ENCODE measurements at places on chromosomes 11 and 22.

- DNase-seq: no peak
Observed at GRCh38 chr11:64357446-64357845, 1.5 kb upstream of the RPS6KA4 start.

GRCh38 chr11:131235328-131236298 lies 134.8 kb upstream of the NTM start:
- DNase-seq: no peak

DNA sequence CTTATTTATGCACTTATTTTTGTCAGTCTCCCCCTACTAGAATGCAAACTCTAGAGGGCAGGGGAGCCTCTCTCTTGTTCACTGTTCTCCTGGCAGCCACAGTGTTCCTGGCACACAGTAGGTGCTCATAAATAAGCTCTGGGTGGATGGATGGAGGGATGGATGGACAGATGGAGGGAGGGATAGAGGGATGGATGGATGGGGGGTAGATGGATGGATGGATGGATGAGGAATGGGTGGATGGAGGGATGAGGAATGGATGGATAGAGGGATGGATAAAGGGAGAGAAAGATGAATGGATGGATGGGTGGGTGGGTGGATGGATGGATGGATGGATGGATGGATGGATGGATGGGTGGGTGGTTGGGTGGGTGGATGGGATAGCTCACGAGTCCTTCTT lies 13.5 kb downstream of the PVALB start:
- no peak for DNase-seq

DNA sequence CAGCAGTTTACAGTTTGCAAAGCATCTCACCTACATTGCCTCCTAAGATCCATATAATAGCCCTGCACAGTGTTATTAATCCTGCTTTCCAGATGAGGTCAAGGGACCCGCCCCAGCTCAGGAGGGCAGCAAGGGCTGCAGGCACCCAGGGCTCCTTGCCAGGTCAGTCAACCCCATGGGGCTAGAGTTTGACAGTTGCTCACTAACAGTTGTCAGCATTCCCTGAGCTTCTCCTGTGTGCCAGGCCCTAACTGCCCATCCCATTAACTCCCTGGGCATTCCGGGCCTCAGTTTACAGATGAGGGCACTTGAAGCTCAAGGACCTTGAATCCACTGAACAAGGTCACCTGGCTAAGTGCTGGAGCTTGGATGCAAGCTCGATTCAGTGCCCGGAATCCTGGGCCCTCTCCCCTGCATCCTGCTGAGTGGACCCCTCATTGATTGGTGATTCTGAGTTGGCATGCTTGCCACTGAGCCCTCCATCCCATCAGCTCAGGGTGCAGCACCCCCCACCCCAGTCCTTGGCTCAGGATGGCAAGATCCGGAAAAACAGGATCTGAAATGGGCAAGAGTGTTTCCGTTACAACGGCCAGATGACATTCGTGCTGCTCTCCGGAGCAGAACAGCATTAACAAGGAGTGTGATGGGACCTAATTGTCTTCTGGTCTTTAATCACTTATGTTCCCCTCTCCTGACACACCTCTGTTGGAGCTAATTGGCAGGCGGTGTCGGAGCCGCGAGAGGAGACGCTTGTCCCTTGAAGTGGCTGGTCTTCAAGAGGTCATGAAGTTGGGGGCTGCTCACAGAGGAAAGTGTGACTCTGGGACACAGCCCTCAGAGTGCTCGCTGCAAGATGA lies 87.4 kb upstream of the SHISAL1 start:
- DNase-seq: no peak

DNA sequence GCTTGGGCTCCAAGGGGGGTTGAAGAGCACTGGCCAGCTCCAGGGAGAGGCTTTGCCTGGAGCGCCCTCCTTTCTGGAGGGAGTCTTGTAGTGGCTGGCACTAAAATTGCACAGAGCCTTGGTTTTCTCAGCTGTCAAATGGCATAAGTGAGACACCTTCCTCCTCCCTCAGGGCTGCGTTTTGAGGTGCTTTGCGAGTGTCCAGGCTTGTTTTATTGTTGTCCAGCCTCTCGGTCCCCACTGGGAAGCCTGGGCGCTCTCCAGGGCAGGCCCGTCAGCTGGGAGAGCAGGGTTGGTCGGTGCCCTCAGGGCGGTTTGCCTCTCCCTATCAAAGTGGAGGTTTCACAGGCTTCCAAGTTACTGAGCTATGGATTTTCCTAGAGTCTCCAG lies 149.3 kb upstream of the B3GAT1 start:
- no peak for DNase-seq

DNA sequence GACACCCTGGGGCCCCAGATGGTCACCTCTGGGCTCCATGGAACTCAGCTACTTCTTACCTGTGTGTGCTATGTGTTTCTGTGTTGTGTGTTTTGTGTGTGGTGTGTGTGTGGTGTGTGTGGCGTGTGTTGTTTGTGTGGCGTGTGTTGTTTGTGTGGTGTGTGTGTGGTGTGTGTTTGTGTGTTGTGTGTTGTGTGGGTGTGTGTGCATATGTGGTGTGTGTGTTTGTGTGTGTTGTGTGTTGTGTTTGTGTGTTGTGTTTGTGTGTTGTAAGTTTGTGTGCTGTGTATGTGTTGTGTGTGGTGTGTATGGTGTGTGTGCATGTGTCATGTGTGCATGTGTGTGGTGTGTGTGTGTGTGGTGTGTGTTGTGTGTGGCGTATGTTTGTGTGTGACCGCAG lies 3.8 kb upstream of the WNT7B start:
- no peak for DNase-seq

- DNase-seq: no peak
Observed at GRCh38 chr11:106425819-106426218, 348.4 kb downstream of the AASDHPPT start.

GRCh38 chr11:67375320-67376055 lies 2.1 kb upstream of the CLCF1 start:
- no peak for DNase-seq

DNA sequence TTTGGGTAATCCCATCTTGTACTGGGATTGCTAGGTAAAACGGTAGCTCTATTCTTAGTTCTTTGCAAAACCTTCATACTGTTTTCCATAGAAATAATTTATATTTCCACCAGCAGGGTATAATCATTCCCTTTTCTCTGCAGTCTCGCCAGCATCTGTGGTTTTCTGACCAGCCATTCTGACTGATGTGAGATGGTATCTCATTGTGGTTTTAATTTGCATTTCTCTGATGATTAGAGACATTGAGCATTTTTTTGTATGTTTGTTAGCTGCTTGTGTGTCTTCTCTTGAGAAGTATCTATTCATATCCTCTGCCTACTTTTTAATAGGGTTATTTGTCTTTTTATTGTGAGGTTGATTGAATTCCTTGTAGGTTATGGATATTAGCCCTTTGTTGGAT lies 220.9 kb downstream of the PGR start:
- DNase-seq: peak; percentile 61

DNA sequence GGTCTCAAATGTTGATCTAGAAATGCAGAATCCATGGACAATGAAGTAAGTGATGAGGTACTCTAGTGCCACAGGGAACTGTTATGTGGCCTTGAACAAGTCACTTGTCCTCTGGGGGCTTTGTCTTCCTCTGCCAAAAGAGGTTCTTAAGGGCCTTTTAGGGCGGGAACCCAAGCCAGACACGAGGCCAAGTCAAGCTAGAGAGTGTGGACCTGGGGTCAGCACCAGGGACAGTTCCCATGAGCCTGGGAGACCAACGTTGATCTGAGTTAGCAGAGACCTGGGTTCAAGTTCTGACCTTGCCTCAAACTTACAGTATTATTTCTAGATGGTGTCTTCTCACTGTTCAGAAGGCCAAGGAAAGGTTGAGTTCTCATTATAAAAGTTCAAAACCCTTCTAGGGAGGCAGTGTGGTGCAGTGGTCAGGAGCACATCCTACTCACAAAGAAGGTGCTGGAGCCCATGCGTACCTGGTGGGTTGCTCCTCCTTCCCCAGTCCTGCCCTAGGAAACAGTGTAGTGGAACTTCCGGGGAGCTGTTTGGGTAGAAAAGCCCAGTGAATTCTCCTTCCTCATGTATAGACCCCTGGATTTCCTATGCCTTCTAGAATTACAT lies 121.5 kb downstream of the CHST1 start:
- DNase-seq: peak; percentile 61

- DNase-seq: no peak
Observed at GRCh38 chr22:39947220-39948216, 12.7 kb upstream of the TMA7B start.

DNA sequence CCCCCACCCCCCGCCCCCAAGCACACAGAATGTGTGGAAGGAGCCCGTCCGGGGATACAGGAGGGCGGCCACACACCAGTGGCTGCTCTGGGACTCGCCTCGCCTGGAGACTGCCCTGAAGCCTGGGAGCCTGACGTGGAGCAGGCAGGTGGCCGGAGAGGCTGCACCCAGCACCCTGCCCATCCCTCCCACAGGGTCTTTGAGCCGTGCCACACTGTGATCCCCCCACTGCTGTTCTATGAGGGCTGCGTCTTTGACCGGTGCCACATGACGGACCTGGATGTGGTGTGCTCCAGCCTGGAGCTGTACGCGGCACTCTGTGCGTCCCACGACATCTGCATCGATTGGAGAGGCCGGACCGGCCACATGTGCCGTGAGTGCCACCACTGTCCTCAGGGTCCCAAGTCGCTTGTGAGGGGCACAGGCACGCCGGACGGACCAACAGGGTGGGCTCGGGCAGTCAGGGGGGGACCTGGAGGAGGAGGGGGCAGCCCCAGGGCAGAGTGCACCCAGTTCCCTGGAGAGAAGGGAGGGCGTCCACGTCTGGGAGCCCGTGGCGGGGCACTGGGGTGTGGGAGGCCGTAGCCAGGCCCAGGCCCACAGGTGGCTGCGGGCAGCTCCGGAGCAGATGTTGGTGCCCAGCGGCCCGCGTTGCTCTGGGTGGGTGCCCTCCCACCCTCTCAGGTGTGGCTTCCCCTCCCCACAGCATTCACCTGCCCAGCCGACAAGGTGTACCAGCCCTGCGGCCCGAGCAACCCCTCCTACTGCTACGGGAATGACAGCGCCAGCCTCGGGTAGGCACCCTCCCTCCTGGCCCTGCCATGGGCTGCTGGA lies 27.0 kb upstream of the MUC5B start:
- DNase-seq: no peak

- DNase-seq: no peak
Observed at GRCh38 chr22:22085702-22086500, 103.3 kb upstream of the TOP3B start.

DNA sequence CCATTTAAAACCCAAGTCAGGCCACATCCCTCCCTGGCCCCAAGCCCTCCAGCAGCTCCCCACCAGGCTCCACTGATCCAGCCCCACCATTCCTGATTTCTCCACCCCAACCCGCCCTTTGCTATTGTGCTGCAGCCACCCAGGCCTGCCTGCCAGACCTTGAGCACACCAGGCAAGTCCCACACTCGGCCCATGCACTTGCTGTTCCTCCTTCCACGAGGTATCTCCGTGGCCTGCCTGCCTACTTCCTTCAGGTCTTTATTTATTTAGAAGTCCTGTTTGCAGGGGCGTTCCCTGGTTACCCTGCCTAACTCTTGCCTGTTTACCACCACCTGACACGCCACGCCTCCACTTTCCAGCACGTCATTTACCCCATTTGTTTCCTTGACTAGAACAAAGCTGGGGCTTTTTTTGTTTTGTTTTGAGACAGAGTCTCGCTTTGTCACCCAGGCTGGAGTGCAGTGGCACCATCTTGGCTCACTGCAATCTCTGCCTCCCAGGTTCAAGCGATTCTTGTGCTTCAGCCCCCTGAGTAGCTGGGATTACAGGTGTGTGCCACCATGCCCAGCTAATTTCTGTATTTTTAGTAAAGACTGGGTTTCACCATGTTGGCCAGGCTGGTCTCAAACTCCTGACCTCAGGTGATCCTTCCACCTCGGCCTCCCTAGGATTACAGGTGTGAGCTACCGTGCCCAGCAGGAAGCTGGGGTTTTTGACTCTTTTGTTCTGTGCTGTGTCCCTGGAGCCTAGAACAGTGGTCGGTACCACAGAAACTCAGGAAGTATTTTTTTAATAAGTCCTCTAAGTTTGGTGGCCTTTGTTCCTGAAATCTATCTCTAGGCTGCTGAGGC lies 6.7 kb downstream of the CENPM start:
- DNase-seq: peak; percentile 62

- DNase-seq: no peak
Observed at GRCh38 chr11:129252621-129253020, 60.5 kb upstream of the ARHGAP32 start.

GRCh38 chr22:30605449-30606110 lies 1.4 kb upstream of the TCN2 start:
- peak; percentile 81 for DNase-seq

DNA sequence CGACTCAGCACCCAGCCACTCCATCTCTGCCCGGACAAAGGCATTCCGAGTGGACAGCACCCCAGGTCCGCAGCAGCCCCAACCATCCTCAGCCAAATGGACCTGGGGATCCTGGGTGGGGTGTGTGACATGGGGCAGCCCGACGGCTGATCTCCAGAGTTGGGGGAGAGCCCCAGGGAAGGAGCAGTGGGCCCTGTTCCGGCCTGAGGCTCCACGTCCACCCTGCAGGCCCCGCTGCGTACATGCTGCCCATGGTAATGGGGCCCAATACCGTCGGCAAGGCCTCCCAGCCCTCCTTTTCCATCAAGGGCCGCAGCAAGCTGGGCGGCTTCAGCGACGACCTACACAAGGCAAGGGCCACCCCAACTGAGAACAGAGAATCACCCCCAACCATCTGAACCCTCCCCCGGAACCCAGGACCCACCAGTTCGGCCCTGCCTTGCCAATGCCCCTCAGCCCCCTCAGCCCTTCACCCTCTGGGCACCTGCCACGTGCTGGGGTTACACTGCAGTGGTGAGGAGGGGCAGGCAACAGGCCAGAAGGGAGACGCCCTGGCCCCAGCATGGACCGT lies 5.4 kb downstream of the SCGB1C1 start:
- no peak for DNase-seq

DNA sequence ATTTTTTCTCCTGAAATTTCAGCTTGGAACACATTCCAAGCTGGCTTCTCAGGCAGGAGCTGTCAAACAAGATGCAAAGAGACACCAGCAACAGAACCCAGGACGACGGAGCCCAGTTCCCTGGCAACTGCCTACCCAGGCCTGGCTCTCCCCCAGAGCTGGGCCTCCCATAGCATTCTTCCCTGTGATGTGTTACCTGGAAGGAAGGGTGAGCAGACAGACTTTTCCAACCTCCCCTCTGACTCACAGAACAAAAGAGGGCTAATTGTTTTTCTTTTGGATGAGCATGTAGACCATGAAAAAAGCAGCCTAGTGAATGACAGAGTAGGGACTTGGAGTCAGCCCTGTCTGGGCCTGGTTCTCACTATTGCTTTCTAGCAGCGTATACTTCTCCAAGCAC lies 55.3 kb upstream of the BMAL1 start:
- no peak for DNase-seq
